Left renal pelvis (tissue), 4 donors: ENCODE measurements at places on chromosomes 6 and 20. TPM values are rescaled to one million over a fixed set of nuclear protein-coding genes. Genes with fewer than 3 reads are reported as not detected.

Gene ASCC3
- polyA plus RNA-seq: 21.1 TPM

DNA sequence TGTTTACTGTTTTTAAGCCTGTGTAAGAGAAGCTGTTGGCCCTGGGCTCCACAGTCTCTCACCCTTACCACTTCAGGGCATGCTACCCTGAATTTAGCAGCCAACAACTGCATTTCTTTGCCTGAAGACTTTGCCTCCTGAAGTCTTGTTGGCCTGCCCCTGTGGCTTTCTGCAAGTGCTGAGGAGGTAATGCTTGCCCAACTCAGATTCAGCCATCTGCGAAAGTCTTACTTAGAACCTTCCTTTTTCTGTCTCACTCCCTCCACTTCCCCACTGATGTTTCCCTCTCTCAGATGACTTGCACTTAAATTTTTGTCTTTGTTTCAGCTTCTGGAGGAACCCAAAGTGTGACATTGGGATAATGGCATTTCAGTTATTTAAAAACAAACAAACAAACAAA is 11.8 kb upstream of the IBTK start:
- no peak for DNase-seq

Gene HLA-DOB
- 0.14 TPM for polyA plus RNA-seq

GRCh38 chr20:45429618-45430017 is 13.7 kb downstream of the PIGT start:
- DNase-seq: no peak

- DNase-seq: no peak
Observed at GRCh38 chr20:9935285-9935684, 96.4 kb upstream of the PAK5 start.

Gene PROCR
- 10.0 TPM for polyA plus RNA-seq
